ENCODE measurements at places on chromosomes 1 and 21.

- DNase-seq, result no peak
Observed at GRCh38 chr1:184272175-184272866, 114.5 kb upstream of the C1orf21 start.

DNA sequence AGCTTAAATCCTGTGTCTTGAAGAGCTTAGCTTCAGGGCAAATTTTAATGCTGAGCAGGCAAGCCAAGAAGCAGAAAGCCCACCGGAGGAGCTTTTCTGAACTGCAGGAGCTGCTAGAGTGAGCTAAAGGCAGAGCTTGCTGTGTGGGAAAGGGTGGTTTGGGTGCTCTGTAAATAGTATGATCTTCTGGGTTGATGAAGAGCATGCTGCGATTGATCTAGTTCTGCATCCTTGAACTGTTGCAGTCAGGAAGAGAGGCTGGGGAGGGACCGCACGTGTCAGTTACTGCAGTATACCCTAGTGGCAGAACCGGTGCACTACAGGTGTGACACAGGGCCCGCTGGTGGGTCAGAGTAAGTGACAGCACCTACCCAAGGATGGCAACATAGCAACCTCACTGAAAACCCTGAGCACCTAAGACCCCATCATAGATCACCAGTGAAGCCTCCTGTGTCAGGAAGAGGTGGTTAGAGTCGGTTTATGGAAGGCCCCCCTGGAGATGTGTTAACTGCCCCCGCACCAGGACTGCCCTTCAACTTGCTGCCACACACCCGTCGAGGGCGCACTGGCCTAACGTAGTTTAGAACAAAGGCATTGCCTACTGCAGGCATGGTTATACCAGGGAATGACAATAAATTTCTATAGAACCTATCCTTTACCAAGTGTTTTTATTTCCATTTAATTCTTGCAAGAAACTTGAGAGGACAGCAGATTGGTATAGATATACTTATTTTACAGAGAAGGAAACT, 146.0 kb upstream of the KIAA0040 start:
- DNase-seq, result peak; percentile 70

DNA sequence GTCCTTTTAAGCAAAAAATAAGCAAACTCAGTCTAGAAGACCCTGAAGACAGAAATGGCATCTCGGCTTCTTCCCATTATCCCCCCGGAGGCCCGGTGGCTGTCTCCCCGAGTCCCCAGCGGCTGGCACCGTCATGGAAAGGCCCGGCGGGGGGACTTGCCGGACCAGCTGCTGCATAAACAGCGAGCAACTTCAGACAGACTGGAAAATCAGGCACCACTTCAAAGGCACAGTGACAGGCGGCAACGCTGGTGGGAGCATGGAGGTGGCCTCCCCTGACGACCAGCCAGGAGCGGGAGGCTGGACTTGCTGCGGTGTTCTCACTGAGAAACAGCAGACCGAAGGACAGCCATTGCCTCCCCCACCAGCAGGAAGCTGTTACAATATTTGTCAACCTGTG, 18.4 kb upstream of the C1QA start:
- DNase-seq, result no peak

GRCh38 chr1:167330601-167331293, 110.1 kb downstream of the POU2F1 start:
- no peak for DNase-seq

GRCh38 chr1:205436776-205437410, 15.0 kb upstream of the LEMD1 start:
- DNase-seq, result no peak

DNA sequence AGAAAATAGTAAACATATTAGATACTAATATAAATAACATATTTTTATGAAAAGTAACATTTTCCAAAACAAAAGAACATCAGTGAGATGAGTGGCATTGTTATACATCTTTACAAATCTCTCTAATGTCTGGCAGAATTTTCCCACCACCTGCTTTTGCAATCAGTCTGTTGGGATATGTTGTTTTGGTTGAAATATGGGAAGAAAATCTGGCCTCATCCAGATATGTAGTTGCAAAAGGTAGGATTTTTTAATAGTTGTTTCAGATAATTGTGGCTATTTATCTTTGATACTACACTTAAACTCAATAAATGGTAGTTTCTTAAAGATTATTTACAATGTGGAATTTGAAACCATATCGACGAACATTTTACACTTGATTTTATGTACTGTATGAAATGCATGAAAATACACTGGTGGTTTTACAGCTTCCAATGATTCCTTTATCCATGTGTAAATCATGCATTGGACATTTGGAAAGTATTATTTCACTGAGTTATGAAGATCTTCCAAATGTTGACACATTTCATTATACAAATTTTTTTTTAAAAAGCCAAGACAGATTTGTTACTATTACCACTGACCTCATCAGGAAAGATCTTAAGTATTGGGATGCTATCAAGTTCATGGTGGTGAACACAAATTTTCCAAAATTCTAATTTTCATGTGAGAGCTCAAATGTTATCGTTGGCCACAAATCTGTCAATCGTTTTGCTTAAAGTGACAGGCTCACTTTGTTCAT, 74.1 kb upstream of the CD34 start:
- DNase-seq, result no peak

GRCh38 chr21:17697473-17697872, 84.8 kb upstream of the BTG3 start:
- DNase-seq, result no peak

- no peak for DNase-seq
Observed at GRCh38 chr1:194477908-194478307, 1291.5 kb upstream of the B3GALT2 start.

DNA sequence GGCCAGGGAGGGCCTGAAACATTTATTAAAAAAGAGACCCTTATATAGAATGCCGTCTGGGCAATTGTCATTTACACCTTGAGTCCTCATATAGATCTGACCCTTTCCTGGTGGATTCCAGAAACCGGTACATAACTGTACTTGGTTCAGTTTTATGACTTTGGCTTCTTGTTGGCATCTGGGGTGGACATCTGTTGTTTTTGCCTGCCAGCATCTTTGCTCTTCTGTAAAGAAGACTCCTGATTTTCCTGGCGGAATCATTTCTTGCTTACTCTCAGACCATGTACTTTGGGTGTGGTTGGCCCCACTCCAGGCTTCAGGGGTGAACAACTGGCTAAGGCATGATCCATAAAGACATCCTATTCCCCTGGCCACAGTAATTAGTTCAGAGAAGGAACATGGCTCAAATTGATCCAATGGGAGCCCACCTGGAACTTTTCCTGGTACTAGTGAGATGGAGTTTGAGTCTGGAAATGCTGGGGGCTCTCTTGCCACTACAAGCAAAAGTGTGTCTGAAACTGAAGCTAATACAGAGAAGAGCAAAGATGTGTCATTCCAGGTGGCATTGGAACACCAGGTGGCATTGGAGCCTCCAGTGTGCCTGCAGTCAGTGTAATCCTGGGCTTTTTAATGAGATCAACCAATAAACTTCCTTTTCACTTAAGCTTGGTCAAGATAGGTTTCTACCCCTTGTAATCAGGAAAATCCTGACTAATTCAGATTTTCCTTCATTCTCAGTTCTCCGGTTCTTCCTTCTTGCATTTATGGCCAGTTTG, 332.5 kb upstream of the CAMK1G start:
- no peak for DNase-seq

DNA sequence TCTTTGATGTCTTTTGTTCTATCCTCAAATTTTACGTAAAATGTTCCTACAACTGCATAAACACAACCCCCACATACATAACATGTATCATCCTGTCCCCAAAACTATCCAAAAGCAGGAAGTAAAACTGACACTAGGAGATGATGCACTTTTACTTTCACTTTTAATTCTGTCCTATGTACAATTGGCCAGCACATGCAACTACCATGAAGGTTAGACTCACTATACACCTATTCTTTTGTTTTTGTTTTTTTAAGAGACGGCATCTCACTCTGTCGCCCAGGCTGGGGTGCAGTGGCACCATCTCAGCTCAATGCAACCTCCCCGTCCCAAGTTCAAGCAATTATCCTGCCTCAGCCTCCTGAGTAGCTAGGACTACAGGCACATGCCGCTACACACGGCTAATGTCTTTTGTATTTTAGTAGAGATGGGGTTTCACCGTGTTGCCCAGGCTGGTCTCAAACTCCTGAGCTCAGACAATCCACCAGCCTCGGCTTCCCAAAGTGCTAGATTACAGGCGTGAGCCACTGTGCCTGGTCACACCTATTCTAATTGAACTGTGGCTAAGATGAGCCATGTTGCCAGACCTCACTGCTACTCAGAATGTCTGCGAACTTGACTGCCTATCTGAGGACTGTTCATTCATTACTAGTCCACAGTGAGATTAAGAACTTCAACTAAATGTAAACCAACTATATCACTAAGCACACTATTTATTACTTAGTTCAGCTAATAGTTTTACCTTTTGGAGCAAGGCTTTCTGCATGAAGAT, 48.0 kb downstream of the TOR3A start:
- peak; percentile 19 for DNase-seq

DNA sequence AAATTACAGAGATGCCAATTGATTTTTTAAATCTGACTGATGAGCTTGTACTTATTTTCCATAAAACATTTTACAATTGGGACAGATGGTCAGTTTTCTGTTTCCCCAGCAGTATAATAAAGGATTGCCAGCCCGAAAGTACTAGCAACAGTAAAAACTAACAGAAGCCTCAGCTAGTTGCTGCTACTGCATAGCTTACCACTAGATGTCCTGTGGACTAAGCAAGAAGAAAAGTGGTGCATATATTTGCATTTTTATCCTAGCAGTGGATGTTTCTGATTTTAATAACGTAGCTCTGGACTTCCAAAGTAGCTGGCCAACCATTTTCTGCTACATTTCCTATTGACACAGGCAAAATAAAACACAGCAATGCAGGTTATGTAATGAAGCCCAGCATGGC, 241.5 kb downstream of the BARHL2 start:
- DNase-seq, result no peak

DNA sequence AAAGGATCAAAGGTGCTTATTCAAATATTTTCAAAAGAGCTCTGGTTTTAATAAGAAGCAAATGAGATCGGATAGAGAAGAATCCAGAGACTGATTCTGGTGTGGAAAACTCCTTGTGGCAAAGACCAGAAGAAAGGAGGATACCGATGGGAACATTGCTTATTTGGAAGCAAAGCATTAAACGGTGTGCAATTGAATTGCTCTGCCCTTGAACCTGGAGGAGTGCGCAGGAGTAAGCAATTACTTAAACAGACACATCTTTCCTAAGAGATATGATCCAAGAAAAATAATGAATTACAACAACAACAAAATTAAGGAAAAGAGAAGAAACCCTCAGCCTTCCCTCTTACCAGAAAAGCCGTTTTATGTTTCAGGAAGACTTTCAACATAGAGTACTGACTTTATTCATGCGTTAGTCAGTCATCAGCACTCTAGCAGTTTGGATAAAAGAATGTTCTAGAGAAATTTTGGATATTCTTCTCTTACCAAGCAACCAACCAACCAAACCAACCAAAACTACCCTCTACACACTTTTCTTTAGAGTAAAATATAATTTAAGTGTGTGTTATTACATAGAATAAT, 191.7 kb downstream of the NTMT2 start:
- DNase-seq, result no peak
